ENCODE measurements at places on chromosomes 4 and X.

- DNase-seq = no peak
Measured at GRCh38 chr4:81919223-81919622, 447.5 kb upstream of the RASGEF1B start.

GRCh38 chr4:187135878-187136277 is 412.2 kb upstream of the FAT1 start:
- DNase-seq = no peak

DNA sequence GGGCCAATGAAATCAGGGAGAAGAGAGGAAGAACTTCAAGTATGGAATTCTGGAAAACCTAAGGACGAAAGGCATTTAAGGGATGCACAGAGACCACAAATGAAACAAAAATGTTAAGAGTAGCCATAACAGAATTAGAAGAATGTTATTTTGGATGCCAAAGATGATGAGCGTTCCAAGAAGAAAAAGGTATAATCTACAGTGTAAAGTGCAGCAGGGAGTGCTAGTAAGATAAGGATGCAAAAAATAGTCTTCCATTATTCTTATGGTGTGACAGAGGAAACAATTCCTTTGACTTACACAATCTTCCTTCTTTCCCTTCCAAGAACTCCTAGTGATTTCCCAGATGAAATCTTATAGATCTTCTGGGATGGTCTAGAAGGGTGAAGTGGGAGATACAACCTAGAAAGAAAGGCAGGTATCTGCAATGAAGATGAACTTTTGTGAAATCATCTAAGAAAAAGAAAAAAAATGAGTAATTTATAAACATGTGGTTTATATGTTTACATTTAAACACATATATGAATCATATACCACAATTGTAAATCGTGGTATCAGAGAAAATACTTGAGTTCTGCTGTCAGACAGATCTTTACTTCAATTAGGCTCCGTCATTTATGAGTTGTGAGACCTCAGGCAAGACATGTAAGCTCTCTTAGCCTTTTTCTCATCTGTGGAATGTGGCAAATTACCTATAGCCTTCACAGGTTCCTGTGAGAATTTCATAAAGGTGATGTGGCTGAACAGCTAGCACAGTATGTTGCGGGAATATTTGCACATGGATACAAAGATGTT is 8.1 kb downstream of the MORF4L2 start:
- DNase-seq = no peak

DNA sequence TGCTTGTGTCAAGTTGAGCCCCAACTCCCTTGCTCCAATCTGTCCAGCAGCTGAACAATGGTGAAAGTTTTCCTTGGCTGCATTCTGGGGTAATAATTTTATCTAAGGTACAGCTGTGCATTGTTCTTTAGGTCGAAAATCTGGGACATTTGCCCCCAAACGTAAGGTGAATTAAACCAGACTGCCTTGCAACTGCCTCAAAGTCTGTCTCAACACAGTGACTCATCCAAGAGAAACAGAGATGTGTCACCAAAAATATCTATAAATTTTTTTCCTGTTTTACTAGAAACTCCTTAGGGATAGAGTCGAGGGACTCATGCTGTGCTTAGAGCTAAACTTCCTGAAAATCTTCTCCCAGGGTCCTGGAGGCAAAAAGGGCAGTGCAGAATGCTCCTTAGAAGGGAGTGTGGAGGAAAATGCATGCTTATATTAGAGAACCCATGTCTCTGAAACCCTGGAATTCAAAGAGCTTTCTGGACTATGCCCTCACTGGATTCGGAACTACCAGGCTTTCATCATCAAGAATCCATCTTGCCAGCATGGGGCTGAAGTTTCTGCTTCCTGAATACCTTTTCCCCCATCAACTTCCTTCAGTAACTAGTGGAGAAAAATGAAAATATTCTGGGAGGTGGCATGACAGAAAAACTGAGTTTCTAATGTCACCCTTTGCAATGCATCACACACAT is 115.7 kb downstream of the PALLD start:
- DNase-seq = no peak

DNA sequence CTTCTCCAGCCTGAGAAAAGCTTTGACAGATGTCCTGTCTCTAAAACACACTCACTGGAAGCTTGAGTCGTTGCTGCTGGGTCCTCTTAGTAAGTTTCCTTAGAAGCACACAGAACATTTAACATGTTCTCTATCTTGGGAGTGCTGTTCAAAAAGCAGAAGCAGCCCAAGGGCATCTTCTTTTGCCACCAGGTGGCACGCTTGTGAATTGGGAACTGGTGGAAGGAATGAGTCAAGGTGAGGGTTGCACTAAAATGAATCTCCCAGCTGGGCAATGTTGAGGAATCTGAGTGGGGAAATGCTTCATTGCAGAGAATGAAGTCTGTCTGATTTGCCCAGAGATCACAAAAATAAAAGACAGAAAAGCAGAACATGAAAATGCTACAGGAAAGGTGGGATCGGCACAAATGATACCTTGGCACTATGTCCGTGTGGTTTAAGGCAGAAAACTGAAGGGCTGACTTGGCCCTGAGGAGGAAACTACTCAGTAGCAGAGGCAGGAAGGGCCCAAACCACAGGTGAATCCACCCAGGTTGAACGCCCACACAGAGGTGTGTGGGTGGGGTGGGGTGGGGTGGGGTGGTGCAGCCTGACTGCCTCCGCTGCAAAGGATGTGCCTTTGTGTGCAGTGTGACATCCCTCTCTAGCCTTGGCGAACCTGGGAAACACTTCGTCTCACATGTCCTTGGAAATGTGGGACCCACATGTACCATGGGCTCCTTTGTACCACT is 26.0 kb downstream of the KIT start:
- no peak for DNase-seq

DNA sequence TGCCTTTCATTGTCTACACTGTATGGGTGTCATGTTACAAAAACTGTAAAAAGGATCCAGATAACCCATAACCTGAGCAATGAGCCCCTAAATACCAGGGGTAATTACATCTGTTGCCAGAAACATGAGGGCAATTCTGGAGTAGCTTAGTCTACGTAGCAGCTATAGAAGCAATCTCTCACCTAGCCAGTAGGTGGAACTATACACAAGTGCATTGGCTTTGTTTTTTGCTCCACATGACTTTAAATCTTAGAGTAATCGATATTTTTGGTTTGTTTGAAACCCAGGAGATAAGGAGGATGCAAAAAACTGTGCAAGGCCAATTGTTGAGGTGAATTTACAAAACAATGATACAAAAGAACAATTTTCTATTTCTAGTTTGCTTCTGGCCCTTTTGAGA is 57.5 kb downstream of the GPR82 start:
- DNase-seq = no peak

- no peak for DNase-seq
Measured at GRCh38 chr4:45518832-45519231, 605.0 kb downstream of the GABRG1 start.

DNA sequence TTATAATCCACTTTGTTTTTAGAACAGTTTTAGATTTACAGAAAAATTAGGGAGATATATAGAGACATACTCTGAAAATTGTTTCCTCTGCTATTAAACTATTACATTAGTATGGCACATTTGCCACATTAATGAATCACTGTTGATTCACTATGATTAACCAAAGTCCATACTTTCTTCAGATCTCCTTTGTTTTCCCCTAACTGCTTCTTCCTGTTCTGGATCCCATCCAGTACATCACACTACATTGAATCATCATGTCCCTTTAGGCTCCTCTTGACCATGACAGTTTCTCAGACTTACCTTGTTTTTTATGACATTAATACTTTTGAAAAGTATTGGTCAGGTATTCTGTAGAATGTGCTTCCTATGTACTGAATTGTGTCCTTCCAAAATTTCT is 109.2 kb upstream of the EDNRA start:
- DNase-seq = no peak

DNA sequence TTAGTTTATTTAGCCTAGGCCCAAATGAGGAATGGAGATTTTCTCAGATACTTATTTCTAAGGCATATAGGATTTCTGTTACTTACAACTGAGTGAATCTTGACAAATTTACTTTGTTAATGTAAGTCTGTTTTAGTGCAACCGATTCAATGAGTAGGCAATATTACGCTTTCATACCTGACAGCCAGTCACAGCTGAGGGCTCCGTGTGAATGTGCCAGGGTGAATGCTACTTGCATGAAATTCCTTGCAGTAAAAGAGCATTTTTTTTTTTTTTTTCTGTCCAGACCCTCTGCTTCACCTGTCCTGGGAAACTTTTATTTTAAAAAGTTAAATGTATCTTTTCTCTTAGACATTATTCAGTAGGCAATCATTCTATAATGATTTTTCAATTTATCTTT is 1100.0 kb downstream of the FAT4 start:
- DNase-seq = no peak

DNA sequence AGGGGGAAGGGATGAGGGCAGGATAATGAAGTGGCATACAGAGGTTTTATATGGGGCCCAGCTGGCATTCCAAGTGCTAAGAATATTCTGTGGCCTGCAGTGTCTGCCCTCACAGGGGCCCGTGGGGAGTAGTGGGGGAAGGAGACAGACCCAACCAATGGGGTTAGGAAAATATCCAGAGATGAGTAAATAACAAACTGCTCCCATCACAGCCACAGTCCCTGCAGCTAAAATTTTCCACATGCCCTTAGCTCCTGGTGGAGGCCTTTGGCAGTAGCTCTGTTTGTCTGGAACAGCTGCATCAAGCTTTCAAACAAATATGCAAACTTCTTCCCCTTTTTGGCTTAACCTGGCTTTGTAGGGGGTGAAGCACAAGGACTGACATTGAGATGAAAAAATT is 3.1 kb downstream of the SRPX2 start:
- no peak for DNase-seq

DNA sequence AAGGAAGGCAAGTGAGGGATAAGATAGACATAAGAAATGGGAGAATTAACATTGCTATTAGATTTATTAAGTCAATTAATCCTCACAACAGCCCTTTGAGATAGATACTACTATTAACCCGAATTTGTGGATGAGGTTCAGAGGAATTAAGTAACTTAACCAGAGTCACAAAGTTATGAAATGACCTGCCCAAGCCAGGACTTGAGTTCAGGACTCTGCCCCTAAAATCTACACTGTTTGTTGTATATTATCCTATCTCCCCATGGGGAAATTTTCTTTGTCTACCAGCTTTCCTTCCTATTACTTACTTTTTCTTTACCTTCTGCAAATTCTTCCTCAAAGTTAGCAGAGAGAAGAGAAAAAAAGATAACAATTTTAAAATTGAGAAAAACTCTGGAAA is 33.4 kb upstream of the UBQLN2 start:
- DNase-seq = no peak

GRCh38 chr4:152427981-152428380 is 107.9 kb downstream of the FBXW7 start:
- DNase-seq = no peak

DNA sequence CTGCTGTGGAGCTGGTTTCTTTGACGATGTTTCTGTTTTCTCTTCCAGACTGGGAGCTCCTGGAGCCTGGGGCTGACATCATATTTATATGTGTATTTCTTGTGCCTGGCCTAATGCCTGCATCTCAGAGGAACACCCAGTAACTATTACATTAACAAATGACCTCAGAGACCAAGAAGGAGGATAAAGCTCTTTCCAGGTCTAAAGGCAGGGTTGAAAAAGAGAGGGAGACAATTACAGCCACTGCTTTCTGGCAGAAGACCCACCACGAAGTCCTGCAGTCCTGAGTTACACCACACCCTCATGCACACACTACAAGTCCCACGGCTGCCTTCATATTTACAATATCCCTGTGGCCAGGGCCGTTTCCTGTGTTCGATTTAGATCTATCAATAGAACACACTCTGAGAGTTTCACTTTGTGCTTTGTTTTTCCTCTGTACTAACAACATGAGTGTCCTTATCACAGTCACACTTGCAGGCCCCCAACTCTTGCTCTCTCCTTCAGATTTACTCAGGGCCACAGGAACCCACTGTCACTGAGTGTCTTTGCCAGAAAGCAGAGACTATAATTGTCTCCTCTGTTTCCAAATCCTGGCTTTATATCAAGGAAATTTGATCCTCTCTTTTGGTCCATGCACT is 535.5 kb downstream of the MID1IP1 start:
- no peak for DNase-seq

GRCh38 chr4:78056265-78057129 is 626 bp upstream of the FRAS1 start:
- peak; percentile 87 for DNase-seq

DNA sequence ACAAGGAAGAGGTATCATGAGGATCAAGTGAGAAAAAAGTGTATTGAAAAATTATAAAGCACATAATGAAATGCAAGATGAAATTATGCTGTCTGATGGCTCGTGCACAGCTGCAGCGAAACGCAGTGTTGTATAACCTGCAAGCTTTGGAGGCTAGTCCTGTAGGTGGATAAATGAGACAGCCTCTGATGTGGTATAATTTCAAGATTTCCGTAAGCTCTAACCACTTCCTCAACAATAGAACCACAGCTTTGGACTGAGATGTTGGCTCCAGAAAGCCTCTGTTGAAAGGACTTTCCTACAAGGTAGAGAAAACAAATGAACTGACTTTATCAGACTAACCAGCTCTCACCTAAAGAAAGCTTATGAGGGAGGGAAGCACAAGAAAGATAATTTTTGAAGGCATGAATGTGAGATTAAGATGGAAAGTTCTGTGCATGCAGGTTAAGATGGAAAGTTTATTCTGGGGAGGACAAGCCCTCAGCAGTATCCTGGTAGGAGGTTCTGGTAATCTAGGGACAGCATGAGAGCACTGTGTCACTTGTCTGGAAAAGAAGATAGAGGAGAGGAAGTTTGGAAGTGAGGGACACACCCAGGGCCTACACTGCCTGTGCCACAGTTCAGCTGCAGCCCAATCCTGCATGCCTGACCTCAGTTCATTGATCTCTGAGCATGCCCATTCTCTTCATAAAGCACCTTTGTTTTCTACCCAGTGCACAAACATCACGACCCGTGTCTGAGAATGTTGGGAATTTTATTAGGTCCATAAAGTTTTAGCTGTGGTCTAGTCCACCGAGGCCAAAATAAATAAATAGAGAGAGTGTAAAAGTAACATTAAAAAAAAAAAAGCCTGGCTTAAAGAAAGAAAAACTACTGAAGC is 161.5 kb upstream of the SFRP2 start:
- no peak for DNase-seq

DNA sequence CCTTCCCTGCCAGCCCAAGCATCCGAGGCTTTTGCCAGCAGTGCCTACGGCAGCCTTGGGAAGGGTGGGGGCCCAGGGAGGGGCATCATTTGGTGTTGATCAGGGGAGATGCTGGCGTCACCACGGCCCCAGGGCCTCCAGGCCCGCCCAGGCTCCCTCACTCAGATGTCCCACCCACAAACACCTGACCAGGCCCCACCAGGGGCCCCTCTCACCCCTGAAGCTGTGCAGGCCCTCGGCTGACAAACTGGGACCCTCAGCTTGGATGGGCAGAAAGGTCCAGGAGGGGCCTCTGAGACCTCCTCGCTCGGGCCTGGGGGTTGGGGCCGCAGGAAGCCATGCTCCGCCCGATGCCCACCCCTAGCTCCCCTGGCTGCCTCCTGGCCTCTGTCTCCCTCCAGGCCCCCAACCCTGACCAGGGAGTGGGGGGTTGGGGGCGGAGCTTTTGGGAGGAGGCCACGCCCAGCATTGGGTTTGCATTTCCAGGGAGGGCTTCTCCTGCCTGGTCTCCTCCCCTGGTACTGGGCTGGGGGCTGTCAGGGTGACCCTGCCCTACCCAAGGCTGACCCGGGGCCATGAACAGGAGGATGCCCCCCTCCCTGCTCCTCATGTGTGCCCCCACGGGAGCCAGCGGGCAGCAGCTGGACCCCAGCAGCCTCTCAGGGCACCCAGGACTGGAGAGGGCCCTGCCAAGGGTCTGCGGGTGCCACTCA is 33.4 kb upstream of the SPON2 start:
- peak; percentile 36 for DNase-seq

All from mesothelial cell of epicardium (in vitro differentiated cells).